Endodermal cell (in vitro differentiated cells): ENCODE measurements at places on chromosomes 4 and X. TPM values are rescaled to one million over a fixed set of nuclear protein-coding genes. Genes with fewer than 3 reads are reported as not detected.

DNA sequence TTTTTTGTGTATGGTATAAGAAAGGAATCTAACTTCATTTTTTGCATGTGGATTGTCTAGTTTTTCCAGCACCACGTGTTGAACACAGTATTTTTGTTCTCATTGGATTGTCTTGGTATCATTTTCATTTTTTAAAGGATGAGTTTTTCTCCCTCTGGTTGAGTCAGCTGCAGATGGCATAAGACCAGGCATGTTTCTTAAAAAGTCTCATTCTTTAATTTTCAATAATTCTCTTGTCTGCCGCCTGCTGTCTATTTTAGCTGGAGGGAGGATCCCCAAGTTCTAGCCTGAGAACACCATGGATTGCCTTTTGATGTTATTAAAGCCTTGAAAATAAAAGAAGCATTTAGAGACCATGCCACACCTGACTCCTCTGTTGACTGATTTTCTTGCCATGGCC is 263.8 kb downstream of the ARHGAP24 start:
- H3K27ac ChIP-seq: no peak overlapping the region
- no peak overlapping the region for H3K4me3 ChIP-seq
- H3K4me1 ChIP-seq: no peaks in the 10 kb centered on the region
- H3K27me3 ChIP-seq: no peaks in the 10 kb centered on the region
- DNase-seq: no peak

CCDC158 gene
- total RNA-seq: not detected in 3 replicates

- no peak for DNase-seq
- H3K4me1 ChIP-seq: no peaks in the 10 kb centered on the region
- no peaks in the 10 kb centered on the region for H3K36me3 ChIP-seq
- no peaks in the 10 kb centered on the region for H3K27me3 ChIP-seq
Measured at GRCh38 chr4:169770416-169770815, 12.7 kb upstream of the HPF1 start.

- no peak overlapping the region for H3K27ac ChIP-seq
- H3K4me3 ChIP-seq: no peak overlapping the region
- H3K27me3 ChIP-seq: no peaks in the 10 kb centered on the region
- no peaks in the 10 kb centered on the region for H3K4me1 ChIP-seq
Measured at GRCh38 chr4:7155590-7156071, 36.7 kb upstream of the SORCS2 start.

GRCh38 chrX:23819385-23820234 is 36.6 kb downstream of the SAT1 start:
- no peaks in the 10 kb centered on the region for H3K36me3 ChIP-seq
- H3K4me1 ChIP-seq: no peaks in the 10 kb centered on the region
- no peak overlapping the region for H3K4me3 ChIP-seq
- no peak overlapping the region for H3K27ac ChIP-seq

CT83 gene
- not detected in 3 replicates for total RNA-seq

DNA sequence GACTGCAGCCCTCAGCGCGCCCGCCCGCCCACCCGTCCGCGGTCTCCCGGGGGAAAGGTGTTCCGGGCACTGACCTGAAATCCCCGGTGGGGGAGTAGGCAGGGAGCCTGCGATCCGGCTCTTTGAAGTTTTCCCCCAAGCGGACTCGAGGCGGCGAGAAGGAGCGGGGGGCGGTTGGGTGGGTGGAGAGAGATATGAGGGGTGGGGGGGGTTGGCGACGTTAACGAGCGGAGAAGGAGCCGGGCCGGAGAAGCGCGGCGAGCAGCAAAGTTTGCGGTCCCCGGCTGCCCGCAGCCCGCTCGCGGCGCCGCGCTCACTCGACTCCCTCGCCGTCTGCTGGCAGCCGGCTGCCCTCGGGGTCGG is 636 bp downstream of the BCOR start:
- no peaks in the 10 kb centered on the region for H3K36me3 ChIP-seq
- no peaks in the 10 kb centered on the region for H3K4me1 ChIP-seq
- DNase-seq: no peak
- H3K27ac ChIP-seq: no peak overlapping the region
- no peaks in the 10 kb centered on the region for H3K27me3 ChIP-seq

- no peak for DNase-seq
- no peak overlapping the region for H3K27ac ChIP-seq
- H3K4me3 ChIP-seq: no peak overlapping the region
- peaks cover 15% of the 10 kb centered on the region for H3K27me3 ChIP-seq
- H3K4me1 ChIP-seq: no peaks in the 10 kb centered on the region
Measured at GRCh38 chr4:6655924-6656323, 15.4 kb downstream of the MRFAP1 start.

DNA sequence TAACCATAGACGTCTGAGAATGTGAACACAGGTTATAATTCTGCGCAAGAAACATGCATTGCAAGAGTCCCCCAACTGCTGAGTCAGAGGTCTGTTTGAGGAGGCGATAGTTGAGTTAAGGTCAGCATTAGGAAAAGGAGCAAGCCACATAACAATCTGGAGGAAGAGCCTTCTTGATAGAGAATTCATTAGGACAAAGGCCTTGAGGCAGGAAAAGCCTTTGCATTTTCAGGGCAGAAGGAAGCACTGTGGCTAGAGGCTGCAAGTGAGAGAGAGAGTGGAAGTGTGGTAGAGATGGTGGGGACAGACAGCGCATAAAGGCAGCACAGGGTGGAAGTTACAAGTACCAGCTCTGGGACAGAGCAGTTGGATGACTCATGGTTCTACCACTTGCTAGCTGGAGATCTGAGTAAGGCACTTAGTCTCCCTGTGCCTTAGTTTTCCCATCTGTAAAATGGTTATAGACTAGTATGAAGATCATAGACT is 125.8 kb upstream of the LNX1 start:
- no peak for DNase-seq
- peaks cover 3% of the 10 kb centered on the region for H3K4me1 ChIP-seq
- peaks cover 45% of the 10 kb centered on the region for H3K27me3 ChIP-seq
- no peak overlapping the region for H3K4me3 ChIP-seq
- no peaks in the 10 kb centered on the region for H3K36me3 ChIP-seq
- H3K27ac ChIP-seq: no peak overlapping the region

XAGE2 gene
- total RNA-seq: not detected in 3 replicates

GRCh38 chr4:78014889-78015886 is 41.9 kb upstream of the FRAS1 start:
- no peak overlapping the region for H3K4me3 ChIP-seq
- H3K36me3 ChIP-seq: no peaks in the 10 kb centered on the region
- no peak for DNase-seq
- no peak overlapping the region for H3K27ac ChIP-seq
- no peaks in the 10 kb centered on the region for H3K27me3 ChIP-seq

FHL1 gene
- 19.3 to 34.3 TPM (median 26.4 TPM) in 3 replicates for total RNA-seq

IL21 gene
- total RNA-seq: not detected in 2 replicates

- H3K36me3 ChIP-seq: no peaks in the 10 kb centered on the region
- no peak overlapping the region for H3K27ac ChIP-seq
- no peak overlapping the region for H3K4me3 ChIP-seq
- DNase-seq: no peak
- no peaks in the 10 kb centered on the region for H3K4me1 ChIP-seq
Measured at GRCh38 chr4:104896660-104897645, 249.7 kb upstream of the TET2 start.

DNA sequence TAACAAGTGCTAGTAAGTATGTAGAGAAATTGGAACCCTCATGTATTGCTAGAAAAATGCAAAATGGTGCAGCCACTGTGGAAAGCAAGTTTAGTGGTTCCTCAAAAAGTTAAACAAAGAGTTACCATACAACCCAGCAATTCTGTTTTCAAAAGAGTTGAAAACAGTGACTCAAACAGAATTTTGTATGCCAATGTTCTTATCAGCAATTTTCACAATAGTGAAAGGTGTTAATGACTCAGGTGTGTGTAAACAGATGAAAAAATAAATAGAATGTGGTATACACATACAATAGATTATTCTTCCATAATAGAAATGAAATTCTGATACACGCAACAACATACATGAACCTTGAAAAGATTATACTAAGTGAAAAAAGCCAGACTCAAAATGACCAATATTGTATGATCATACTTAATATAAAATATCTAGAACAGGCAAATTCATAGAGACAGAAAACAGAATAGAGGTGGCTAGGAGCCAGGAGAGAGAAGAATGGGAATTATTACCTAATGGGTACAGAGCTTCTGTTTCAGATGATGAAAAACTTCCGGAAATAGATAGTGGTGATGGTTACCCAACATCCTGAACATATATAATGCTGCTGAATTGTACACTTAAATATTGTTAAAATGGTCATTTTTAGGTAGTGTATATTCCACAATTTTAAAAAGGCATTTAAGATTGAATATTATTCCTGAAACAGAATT is 51.6 kb downstream of the WDFY3 start:
- H3K4me3 ChIP-seq: no peak overlapping the region
- no peak for DNase-seq
- H3K27ac ChIP-seq: no peak overlapping the region
- peaks cover 54% of the 10 kb centered on the region for H3K36me3 ChIP-seq

ATXN3L gene
- total RNA-seq: not detected in 3 replicates

- no peaks in the 10 kb centered on the region for H3K27me3 ChIP-seq
- no peak for DNase-seq
- no peaks in the 10 kb centered on the region for H3K4me1 ChIP-seq
- no peak overlapping the region for H3K4me3 ChIP-seq
- H3K27ac ChIP-seq: no peak overlapping the region
Measured at GRCh38 chr4:123517176-123517575, 120.6 kb downstream of the SPRY1 start.

NOX1 gene
- total RNA-seq: not detected in 3 replicates

DNA sequence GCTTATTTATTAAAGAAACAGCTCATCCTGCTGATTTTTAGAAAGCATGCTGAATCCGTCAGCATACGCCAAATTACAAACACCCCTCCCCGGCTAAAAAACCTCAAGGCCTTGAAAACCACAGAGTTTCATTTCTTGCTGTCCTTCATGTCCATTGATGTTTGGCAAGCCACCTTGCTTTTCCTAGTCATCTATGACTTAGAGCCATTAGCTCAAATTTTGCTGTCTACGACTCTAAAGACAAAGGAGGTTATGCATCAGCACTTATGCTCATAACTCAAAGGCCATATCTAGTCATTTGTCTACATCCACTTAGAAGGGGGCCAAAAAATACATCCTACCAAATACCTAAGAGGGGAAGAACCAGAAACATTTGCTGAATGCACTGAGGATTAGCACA is 925.1 kb downstream of the PCDH7 start:
- no peaks in the 10 kb centered on the region for H3K36me3 ChIP-seq
- H3K4me1 ChIP-seq: no peaks in the 10 kb centered on the region
- H3K27ac ChIP-seq: no peak overlapping the region
- H3K27me3 ChIP-seq: no peaks in the 10 kb centered on the region
- no peak for DNase-seq

ATP2B3 gene
- total RNA-seq: 0.07 TPM in 1 of 2 replicates, not detected in the other

- H3K4me1 ChIP-seq: no peaks in the 10 kb centered on the region
- H3K36me3 ChIP-seq: no peaks in the 10 kb centered on the region
- H3K27ac ChIP-seq: no peak overlapping the region
- no peak for DNase-seq
- H3K27me3 ChIP-seq: no peaks in the 10 kb centered on the region
Measured at GRCh38 chr4:145189981-145190380, 9.6 kb upstream of the OTUD4 start.

ALG13 gene
- total RNA-seq: 34.2 to 42.7 TPM (median 38.6 TPM) in 3 replicates

- peaks cover 7% of the 10 kb centered on the region for H3K4me1 ChIP-seq
- peak overlapping the region; percentile 97 for H3K4me3 ChIP-seq
- DNase-seq: no peak
- H3K36me3 ChIP-seq: peaks cover 30% of the 10 kb centered on the region
Measured at GRCh38 chr4:145097331-145097820, 620 bp downstream of the ANAPC10 start.

DNA sequence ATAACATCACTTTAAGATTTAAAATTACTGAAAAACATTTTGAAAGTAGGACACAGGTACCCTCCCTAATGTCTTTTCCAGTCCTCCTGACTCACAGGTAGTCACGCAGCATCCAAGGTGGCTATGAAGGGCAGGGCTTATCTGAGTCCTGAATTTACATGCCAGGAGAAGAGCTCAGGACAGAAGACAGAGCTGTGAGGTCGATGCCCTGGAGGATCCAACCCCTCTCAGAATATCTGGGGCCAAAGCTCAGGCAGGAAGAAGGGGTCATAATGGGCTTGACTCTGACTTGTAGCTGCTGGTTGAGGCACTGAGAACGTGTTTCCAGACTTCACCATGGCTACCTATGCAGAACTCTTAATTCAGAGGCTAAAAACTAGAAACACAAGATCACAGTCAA is 177.5 kb downstream of the AASDH start:
- H3K4me3 ChIP-seq: no peak overlapping the region
- DNase-seq: peak; percentile 52
- H3K27ac ChIP-seq: no peak overlapping the region
- peaks cover 4% of the 10 kb centered on the region for H3K4me1 ChIP-seq
- H3K36me3 ChIP-seq: peaks cover 27% of the 10 kb centered on the region
- H3K27me3 ChIP-seq: no peaks in the 10 kb centered on the region

GAGE12F gene
- total RNA-seq: not detected in 3 replicates

DNA sequence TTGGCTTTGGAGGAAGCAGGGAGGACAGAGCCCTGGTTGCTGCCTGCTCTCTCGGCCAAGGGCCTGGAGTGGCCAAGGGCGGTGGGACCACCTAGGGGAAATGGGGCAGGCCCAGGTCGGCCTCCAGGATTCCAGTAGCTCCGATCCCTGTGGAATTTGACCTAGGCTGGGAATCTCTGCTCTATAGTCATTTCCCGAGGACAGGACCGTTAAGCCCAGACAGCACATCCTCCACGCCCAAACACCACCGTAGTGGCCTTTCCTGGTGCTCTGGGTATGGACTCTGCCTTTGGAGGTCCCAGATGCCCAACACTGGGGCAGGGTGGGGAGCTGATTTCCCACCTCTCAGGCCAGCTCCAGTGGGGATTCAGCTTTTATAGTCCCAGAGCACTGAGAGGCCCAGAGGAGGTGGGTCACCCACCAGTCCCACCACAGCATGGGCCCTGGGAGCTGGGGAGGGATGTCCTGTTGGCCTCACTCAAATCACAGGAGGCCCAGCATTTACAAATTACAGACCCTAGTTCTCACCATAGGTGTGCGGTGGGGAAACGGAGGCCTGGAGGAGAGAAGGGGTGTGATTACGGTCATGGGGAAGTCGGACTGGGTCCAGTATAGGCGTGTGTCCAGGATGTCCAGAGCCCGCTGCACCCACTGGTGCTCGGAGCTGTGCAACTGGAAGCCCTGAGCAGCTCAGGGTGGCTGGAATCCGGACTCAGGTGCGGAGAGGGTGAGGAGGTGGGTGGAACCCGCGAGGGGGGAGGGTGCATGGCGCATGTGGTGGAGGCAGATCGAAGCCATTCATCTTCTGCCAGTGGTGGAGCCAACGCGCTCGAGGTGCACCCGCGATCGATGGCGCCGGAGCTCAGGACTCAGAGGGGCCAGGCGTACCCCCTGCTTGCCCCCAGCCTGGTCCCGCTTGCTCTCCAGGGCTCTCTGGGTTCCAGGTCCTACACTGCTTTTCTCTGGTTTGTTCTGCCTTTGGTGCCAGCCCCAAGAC is 7.7 kb downstream of the HMX1 start:
- H3K4me1 ChIP-seq: no peaks in the 10 kb centered on the region
- H3K27me3 ChIP-seq: peaks cover 99% of the 10 kb centered on the region
- no peaks in the 10 kb centered on the region for H3K36me3 ChIP-seq
- H3K27ac ChIP-seq: no peak overlapping the region

- H3K27me3 ChIP-seq: no peaks in the 10 kb centered on the region
- H3K27ac ChIP-seq: no peak overlapping the region
- DNase-seq: no peak
- H3K4me3 ChIP-seq: no peak overlapping the region
- H3K4me1 ChIP-seq: no peaks in the 10 kb centered on the region
Measured at GRCh38 chr4:75505630-75506029, 8.6 kb downstream of the RCHY1 start.
